CD4-positive, alpha-beta T cell (primary cell): ENCODE measurements at places on chromosomes 7 and 10. TPM values are rescaled to one million over a fixed set of nuclear protein-coding genes. Genes with fewer than 3 reads are reported as not detected.

DNA sequence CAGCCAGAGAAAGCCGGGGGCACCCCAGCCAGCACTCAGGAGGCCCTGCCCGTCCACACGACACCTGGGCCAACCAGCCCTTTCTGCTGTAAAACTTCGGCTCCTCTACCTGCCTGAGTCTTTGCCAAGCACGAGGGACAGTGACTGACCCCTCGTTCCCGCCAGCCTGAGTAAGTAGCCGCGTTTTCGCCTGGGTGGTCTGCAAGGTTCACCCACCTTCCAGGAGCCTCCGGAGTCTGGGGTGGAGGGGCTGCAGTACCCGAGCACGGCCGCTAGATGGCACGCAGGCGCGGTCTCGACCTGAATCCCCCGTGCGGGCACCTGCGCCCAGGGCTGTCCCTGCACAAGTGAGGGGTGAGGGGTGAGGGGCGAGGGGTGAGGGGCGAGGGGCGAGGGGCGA, 192.7 kb downstream of the PTPRN2 start:
- peak; percentile 51 for DNase-seq

DNA sequence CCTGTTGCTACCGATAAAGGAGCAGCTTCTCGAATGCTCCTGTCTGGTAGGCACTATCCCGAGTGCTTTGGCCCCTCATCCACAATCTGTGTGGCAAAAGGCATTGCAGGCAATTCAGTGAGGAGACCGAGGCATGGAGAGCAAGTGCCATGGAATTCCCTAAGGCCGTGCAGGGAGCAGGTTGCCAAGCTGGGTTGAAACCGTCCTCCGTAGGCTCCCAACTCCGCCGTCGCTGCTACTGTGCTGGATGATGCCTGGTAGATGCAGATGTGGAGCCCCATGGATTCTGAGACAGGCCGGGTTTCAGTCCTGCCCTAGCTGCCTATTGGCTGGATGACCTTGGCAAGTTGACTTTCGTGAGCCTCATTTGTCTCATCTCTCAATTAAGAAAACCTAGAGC, 85.3 kb downstream of the EGFR start:
- no peak for DNase-seq

DNA sequence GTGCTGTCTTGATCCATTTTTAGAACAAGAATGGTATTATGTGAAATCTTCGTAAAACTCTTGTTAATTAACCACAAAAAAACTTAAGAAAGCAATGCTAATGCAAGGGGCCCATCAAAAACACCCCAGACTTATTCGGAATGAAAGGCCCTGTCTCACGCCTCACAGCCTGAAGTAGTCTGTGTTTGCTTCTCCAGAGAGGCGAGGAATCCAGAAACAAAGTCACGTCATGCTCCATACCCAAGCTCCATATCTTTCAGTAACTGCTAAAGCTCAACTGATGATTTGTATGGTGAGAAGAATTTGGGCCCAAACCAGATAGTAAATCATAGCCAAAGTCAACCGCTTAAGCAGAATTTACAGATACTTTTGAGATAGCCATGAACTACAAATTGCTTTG, 155.4 kb downstream of the ATE1 start:
- DNase-seq: no peak

DNA sequence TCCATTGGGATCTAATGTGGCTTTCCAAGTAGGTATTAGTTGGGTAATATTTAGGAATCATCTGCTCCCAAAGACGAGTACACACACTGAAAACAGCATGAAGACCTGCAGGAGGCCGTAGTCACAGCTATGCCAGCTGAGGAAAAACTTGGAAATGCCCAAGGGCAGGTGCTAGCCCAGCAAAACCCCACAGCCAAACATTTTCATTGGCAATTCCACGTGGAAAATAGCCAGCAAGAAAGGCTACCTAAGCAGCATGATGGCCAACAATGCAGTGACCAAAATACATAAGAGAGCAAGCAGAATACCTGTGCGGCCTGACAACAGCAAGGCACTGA, 32.7 kb downstream of the DOCK4 start:
- no peak for DNase-seq

Gene ATOH7
- not detected for total RNA-seq

- no peak for DNase-seq
Measured at GRCh38 chr10:44965104-44965503, 5.5 kb downstream of the RASSF4 start.

GRCh38 chr7:22386206-22386858, 29.4 kb upstream of the RAPGEF5 start:
- DNase-seq: no peak

Gene ZFYVE27
- total RNA-seq: 58.4 TPM

GRCh38 chr7:123847868-123848267, 2.9 kb downstream of the HYAL4 start:
- no peak for DNase-seq

- no peak for DNase-seq
Measured at GRCh38 chr10:133309720-133310398, 1.1 kb downstream of the ZNF511 start.

- no peak for DNase-seq
Measured at GRCh38 chr7:45642044-45642443, 67.9 kb downstream of the ADCY1 start.

Gene GRID2IP
- total RNA-seq: 0.36 TPM

GRCh38 chr10:108048898-108049297, 884.4 kb upstream of the SORCS1 start:
- no peak for DNase-seq

GRCh38 chr7:157017149-157017548, 6.7 kb upstream of the MNX1 start:
- no peak for DNase-seq

DNA sequence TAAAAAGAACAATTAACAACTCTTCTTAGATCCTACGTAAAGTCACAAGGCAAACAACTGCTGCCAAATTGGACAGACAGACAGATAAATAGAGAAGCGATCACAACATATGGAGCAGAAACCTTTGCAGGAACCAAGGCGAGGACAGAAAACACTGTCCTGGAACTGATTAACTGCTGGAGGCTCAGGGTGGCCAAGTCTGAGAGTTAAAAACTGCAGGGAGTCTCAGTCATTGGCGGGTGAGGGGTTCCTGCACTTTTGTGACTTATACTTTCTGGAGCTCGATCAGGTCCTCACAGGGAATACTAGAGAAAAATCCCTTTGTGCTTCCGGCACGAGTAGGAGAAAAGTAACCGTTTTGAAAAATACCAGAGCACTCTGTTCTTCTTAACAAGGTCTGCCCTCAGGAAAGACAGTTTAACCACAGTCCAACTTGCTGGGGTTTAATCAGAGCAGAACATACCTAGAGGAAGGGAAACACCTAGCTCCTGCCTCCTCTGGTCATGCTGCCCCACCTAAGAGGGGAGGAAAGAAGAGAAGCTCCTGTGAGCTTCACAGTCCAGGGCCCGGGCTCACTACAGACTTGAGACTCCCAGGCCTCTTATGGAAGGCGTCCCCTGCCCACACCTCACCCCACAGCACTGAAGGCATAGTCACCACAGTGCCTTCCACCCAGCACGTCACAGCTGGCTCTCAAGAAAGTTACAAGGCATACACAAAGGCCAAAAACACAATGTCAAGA, 74.9 kb downstream of the LARP4B start:
- no peak for DNase-seq

DNA sequence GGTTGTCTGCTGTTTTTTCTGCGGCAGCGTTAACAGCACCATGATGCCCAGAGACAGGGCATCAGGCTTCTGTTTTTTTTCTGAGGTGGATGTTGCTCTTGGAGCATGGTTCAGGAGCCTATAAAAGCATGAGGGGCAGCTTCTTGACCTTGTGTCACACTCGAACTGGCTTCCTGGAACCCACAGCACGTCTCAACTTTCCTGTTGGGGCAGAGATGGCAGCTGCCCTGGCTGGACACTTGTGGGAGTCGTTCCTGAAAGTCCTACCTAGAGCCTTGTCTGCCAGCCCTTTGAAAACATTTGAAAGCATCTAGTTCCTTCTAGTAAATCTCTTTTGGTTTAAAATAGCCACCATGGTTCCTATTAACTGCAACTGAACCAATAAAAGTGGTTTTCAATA, 28.9 kb upstream of the PRKAG2 start:
- no peak for DNase-seq

DNA sequence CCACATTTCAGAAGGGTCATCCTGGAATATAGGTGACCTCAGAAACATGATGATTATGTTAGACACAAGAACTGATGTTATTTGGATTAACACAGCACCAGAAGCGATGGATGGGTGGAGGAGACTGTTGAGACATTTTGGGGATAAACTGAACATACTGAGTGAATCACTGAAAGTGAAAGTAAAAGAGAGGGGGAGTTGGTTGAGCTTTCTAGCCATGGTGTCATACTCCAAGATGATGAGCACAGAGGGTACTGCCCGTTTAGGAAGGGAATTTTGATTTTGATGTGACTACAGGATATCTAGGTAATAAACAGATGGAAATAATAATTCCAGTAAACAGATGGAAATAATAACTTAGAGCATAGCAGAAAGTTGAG, 248.0 kb upstream of the NPY start:
- no peak for DNase-seq

DNA sequence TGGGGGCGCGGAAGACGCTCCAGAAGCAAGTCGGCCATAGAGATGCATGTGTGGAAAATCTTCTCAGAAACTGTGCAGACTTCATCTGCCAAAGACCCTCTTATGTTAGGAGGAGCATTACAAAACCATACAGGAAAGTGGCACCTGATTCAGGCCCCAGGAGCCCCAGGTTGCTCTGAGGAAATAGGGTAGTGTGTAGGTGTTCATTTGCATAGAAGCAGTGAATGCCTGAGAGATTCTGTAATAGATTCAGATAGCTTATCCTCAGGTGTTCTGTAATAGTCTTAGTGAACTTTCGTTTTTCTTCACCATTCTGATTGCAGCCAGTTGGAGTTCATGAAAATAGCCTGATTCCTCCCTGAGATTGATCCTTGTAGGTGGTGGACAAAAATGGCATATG, 106.4 kb upstream of the GJD4 start:
- DNase-seq: no peak

- DNase-seq: no peak
Measured at GRCh38 chr7:133513608-133514007, 260.7 kb downstream of the EXOC4 start.

- no peak for DNase-seq
Measured at GRCh38 chr10:85596389-85596788, 770.2 kb downstream of the GRID1 start.

Gene PAPOLB
- not detected for total RNA-seq

Gene PHYHIPL
- total RNA-seq: not detected

Gene GIMAP7
- total RNA-seq: 48.4 TPM

DNA sequence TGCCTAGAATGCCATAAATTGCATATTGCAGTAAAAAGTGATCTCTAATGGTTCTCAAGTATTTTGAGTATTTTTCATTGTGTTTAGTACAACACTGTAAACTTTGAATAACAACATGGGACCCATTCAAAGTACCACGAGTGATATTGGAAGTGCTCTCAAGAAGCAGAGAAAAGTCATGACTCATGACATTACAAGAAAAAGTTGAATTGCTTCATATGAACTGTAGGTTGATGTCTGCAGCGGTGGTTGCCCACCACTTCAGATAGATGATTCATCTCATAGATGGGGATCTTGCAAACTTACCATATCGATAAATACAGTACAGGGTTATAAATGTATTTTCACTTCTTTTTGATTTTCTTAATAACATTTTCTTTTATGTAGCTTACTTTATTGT, 33.9 kb downstream of the ENTPD1 start:
- no peak for DNase-seq

DNA sequence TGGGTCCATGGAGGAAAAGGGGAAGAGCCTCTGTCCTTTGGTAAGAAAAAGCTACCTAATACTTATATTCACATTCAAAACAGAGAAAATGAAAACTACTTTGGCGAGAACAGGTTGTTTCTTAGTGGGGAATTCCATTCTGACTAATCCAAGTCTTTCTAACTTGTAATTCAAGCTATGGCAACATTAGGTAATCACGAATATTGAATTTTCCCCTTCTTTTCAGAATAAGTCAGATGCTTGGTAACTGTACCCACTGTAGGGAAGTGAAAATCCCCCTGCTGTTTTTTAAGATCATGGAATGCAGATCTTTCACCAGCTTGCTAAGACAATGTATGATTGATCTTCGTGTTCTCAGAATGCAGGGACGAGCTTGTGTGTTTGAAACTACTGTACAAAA, 384.4 kb downstream of the TCERG1L start:
- no peak for DNase-seq

- peak; percentile 86 for DNase-seq
Measured at GRCh38 chr10:132307823-132308586, at the start of gene STK32C. Gene STK32C (minus strand): TSS chr10:132307950. CDS start chr10:132307833, 117 bp downstream.

GRCh38 chr10:80659289-80659688, 121.6 kb downstream of the SH2D4B start:
- no peak for DNase-seq

DNA sequence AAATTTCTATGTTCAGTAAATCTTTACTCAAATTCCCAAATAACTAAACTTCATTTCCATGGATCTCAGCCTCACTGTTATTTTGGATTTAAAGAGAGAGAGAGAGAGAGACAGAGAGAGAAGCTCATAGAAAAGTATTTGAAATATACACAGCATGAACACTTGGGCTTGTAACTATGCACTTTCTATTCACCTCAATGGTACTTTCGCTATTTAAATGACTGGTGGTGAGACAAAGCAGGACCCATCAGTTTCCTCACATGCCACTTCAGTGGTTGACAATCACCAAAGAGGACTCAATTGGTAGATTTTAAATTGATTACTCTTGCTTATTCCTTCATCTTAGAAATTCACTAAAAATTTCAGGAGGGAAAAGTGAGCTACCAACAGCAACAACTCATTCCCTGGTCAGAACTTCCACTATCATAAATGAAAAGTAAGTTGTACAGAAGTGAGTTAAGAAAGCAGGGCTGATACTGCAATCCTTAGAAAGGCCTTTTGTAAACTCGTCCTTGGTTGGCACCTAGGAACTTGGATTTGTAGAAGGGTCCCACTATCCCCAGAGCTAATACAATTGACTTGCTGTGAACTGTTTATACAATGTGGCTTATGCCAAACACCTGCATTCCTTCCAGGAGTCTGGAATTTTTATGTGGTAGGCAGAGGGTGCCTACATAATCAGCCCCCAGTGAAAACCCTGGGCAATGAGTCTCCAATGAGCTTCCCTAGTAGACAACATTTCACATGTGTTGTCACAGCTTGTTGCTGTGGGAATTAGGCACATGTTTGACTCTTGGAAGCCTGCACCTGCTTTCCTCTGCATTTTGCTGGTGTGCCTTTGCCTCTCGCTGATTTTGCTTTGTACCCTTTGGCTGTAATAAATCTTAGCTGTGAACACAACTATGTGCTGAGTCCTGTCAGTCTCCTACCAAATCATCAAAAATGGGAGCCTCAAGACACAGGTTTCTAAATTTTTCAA, 10.8 kb downstream of the ERLIN1 start:
- no peak for DNase-seq

- no peak for DNase-seq
Measured at GRCh38 chr7:194252-195009, 2.1 kb downstream of the FAM20C start.

DNA sequence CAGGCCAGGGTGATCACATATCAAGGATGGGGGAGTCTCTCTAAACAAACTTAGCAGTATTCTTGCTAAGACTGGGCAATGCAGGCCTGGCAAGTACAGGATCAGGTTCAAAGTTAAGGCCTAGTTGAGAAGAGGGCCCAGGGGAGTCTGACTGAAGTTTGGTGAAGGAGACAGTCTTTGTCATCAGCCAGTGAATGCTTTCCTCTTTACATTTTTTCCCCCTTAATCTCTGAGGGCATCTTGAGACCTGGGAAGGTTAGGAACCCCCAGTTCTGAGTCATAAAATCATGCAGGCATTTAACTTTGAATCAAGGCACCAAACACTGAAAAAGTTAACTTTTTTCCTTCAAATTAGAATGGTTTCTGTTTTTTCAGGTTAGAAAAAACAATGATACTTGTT, 311.5 kb downstream of the REEP3 start:
- no peak for DNase-seq

GRCh38 chr10:52615756-52616394, 156.7 kb downstream of the MBL2 start:
- DNase-seq: no peak
